Stimulated activated CD8-positive, alpha-beta memory T cell treated with anti-CD3 and anti-CD28 coated beads, Interleukin-4, amount 100 ng/mL, for 4 hours (primary cell): ENCODE measurements at places on chromosomes 5 and 9.

DNA sequence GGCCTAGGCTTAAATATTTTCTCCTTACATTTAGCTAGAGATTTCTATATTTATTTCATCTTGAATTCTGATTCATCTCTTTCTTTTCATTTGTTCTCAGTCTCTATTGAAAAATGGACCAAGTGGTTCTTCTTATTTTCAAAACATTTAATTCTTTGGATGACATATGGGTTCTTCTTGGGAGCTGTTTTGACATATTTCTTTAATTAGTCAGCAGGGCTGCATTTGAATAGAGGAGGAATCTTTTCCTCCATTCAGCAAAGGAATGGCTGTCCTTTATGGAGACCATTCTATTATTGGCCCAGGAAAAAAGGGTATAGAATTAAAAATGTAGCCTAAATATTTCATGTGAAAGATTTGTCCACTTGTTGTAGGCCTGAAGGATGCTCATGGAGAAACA is 109.9 kb downstream of the RPS23 start:
- DNase-seq, result no peak

- DNase-seq, result no peak
These were observed 657 bp downstream of the MTRR start for GRCh38 chr5:7869474-7870136.

- DNase-seq, result no peak
These were observed 37.4 kb downstream of the CPEB4 start for GRCh38 chr5:173925449-173926071.

GRCh38 chr9:105280691-105281090 is 36.2 kb downstream of the SLC44A1 start:
- no peak for DNase-seq

DNA sequence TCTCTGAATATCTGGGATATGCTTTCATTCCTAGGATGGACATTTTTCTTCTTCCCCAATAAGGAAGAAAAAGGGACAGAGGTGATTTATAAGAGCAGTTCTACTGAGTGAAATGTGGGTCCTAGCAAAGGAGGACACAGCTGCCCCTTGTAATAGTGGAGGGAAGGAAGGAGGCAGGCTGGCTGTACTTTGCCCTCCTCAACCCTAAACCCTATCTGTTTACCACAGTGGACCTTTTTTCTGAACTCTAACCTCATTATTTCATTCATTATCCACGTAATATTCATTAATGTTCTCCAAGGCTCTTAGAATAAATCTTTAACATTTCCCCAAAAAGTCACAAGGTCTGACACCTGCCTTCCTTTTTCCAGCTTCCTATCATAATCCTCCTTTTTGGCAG is 37.8 kb downstream of the GHR start:
- DNase-seq, result no peak

GRCh38 chr5:156386976-156387375 is 60.0 kb downstream of the SGCD start:
- no peak for DNase-seq

DNA sequence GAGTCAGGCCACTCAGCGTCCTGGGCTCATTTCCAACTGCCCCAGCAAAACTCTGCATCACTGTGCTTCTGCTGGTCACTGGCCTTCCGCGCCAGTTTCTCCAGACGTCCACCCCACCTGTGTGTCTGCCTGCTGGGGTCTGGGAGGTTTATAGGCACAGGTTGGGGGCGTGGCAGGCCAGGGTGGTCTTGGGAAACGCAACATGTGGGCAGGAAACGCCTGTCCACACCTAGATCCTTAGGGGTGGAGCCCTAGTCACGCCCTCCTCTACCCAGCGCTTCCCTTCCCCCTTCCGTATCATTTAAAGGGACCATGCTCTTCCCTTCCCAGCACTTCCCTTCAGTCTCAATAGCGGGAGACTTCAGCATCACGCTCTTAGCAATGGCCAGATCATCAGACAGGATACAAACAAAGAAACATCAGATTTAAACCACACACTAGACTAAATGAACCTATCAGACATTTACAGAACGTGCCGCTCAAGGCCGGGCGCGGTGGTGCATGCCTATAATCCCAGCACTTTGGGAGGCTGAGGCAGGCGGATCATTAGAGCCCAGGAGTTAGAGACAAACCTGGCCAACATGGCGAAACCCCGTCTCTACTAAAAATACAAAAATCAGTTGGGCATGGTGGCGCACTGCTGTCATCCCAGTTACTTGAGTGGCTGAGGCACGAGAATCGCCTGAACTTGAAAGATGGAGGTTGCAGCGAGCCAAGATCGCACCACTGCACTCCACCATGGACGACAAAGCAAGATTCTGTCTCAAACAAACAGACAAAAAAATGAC is 11.8 kb upstream of the BTNL9 start:
- DNase-seq, result no peak

- DNase-seq, result no peak
These were observed 55.9 kb upstream of the CDKN2B start for GRCh38 chr9:22064957-22065356.

GRCh38 chr9:76552181-76552580 is 93.2 kb downstream of the GCNT1 start:
- no peak for DNase-seq

DNA sequence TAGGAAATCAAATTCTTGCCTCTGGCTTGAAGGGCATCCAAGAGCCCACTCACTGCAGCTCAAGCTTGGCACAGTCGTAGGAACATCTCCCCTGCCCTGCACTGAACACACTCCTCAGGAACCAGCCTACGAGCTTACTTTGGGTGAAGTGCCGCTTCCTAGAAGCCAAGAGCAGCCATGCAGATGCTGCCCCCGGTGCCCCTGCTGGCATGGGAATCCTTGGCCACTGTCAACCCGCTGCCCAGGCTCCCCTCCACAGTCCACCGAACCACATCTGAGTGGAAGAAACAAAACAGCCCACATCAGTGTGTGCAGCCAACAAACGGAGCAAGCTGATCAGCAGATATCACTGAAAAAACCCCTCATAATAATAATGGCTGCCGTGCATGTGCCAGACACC is 89.8 kb downstream of the TMEM215 start:
- no peak for DNase-seq

DNA sequence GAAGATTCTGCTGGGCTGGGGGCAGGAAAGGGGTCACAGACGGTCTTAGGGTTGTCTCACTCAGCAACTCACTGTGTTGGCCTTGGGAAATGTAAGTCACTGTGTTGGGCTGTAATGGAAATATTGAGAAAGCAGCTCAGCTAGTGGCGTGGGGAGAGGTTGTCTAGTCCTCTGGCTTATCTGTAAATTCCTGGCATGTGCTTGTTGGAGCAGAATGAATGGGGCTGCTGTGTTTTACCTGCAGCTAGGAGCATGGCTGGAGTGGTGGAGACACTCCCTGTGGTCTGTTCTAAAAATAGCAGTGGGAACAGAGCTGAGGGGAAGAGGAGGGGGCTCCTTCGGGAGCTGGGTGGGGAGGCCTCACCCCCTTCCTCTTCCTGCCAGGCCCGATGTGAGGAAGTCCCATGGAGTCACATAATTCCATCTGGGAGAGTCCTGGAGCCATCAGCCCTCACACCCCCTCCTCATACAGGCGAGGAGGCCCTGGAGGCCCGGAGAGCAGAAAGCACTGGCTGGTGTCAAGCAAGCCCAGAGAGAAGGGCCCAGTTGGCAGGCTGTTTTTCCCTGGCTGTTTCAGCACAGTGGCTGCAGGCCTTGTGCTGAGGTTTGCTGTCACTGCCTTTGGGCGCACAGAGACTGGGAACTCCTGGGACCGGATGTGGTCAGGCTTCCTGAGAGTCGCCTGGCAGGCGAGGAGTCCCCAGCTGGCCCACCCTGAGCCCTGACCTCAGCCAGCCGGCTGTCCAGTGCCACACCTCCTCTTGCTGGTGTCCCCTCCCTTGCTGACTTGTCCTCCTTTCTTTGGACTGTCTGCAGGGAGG is 84.9 kb downstream of the RGS3 start:
- peak; percentile 21 for DNase-seq

DNA sequence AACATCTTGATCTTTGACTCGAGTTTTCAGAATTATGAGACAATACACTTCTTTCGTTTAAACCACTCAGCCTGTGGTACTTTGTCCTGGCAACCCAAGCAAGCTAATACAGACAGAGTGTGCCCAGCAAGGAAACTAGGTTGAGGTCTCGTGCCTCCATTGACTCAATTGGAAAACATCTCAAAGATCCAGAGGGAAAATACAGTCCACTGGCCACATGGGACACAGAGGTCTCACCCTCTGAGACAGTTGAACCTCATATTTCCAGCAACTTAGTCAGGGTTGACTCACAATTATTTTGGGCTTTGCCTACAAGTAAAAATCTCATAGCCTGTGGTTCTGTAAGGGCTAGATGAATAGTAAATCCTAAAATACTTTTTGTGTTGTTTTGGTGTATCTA is 631.5 kb downstream of the MTRR start:
- no peak for DNase-seq

- DNase-seq, result no peak
These were observed 24.3 kb downstream of the NUP214 start for GRCh38 chr9:131149688-131150053.

GRCh38 chr9:104750185-104750767 is 2.8 kb downstream of the NIPSNAP3A start:
- DNase-seq, result no peak

DNA sequence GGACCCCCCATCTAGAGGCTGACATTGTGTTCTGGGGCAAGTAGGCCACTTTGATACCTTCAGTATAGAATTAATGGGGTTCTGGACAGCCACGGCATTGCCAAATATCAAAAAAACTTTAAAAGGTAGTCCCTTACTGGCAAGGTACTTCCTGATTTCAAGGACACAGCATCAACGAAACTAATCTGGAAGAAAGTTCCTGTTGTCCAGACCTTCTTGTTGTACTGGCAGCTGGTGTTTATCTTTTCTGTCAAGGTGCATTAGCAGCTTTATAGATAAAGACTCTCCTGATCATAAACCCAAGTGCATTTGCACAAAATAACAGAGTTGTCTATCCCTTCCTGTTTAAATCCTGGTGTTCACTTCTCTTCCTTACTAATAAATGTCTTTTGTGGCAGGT is 23.7 kb upstream of the GOLGA1 start:
- no peak for DNase-seq

GRCh38 chr9:99436616-99437015 is 214.5 kb downstream of the SEC61B start:
- no peak for DNase-seq

DNA sequence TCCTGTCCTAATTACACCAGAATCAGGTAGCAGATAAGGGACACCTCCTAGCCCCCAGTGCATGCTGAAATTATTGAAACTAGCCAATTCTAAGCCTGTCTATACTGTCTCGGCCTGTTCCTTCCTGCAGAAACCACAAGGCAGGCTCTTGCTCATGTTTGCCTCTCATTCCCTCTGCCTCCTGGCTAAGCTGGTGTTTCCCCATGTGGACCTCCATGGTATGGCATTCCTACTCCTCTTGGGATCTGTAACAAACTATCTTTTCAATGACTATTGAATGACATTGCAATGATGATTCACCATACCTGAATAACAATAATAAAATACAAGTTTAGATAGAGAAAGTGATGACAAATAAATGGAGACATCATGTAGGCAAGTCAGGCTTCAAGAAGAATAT is 35.6 kb upstream of the ADAMTS16 start:
- no peak for DNase-seq

DNA sequence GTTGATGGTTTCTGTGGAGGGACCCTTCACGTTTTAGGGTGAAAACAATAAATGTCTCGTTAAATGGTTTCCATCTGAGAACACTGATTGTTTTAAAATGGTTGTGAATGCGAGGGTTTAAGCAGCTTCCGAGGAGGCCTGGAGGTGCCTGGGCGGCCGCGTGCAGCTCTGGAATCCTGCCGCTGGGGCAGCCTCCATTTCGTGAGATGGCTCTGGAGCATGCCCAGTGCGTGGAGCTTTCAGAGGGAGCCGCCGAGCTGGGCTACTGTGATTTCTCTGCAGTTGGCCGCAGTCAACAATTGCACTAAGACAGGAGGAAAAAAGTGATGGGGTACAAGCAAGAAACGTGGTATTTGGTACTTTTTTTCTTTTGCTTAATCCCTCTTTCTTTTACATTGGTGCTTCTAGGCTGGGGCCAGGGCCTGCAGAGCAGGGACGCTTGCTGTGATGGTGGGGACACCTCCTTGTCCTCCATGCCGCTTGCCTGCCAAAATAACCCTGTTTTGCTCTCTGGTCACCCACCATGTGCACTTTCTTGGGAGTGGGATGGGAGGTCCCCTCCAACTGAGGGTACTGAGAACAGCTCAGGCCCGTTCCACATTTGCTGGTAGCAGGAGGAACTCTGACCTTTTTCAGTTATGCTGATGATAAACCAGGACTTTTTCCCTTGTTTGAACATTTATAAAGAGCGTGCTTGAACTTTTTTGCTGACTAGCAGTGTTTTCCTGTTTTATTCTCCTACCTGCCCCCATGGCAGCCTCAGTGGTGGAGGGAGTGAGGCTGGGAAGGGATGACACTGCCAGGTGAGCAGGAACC is 47.1 kb downstream of the EHMT1 start:
- DNase-seq, result no peak

GRCh38 chr5:102682101-102682647 is 72.9 kb upstream of the PAM start:
- DNase-seq, result no peak

DNA sequence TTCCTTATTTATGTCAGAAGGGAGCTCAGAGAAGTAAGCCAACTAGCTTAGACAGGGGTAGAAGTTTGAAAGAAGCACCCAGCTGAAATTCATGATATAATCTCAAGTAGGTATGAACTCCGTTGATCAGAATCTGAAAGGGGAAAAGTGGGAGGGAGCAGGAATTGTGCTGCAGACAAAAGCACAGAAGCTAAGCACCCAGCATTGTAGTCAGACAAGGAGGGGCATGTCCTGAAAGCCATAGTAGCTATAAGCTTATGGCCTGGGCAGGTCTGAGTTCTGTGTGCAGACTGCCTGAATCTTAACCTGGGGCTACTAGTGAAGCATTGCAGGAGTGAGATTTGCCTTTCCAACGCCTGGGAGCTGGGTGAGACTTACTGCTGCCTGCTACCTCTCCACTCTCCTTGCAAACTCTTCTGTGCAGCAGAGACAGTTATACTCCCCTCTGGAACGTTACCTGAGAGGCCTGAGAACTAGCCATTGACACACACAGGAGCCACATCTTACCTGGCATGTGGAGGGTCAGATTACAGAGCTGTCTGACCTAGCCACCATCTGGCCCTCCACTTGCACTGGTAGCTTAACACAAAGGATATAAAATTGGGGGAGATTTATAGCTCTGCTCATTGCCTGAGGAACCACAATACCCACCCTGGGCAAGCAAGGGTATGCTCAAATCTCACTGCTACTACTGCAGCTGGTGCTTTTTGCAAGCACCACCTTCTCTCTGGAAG is 9.8 kb upstream of the CYLC2 start:
- no peak for DNase-seq

DNA sequence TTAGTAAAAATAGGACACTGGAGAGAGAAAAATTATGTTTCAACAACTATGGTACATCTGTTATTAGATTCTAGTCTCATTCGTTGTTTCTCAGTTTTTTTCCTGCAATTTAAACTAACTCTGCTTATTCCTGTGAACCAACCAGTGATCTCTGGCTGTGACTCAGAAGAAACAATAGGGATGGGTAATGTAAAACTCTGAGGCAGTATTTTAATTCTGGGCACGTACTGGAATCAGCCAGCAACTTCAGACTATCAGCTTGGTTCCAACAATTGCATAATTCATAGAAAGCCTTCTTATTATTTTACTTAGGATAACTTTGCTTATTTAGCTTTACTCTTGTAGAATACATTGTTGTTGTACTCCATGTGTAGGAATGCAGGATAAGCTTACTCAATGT is 28.8 kb downstream of the MLLT3 start:
- no peak for DNase-seq

GRCh38 chr9:91117959-91118703 is 243.6 kb downstream of the AUH start:
- no peak for DNase-seq

- DNase-seq, result no peak
These were observed 57.3 kb upstream of the CACNA1B start for GRCh38 chr9:137820161-137820855.
